ENCODE measurements at places on chromosomes 7 and 10.

DNA sequence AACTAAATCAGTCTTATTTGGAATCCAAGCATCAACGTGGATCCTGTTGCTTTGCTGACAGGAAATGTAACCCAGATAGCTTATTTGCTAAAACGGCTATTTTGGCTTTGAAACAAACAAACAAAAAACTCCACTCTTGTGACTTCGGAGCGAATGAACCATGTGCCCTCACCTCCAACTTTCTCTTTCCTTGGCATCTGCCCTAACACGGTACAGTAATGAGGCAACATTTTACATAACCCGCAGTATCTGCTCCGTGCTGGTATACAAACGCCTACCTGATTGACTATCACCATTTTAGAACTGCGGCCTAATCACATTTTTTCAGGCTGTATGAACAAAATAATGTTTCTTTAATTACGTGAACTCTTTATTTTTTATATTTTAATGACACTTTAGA is 37.5 kb upstream of the ARID5B start:
- DNase-seq = no peak

DNA sequence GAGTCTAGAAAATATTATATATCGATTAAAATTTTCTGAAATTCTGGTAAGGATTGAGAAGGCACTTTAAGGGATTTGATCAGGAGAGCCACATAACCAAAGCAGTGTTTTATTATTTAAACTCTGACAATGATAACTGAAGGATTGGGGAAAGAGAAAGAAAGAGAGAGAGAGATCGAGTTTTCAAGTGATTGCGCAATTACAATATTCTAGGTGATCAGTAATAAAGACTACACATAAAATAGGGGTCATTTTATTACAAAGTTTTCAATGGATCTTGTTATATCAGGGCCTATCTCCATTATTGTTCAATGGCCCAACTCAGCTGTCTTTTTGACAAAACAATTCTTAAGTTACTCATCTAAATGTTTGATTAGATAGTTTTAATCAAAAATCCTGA is 541.5 kb upstream of the ZWINT start:
- no peak for DNase-seq

- DNase-seq = no peak
These were observed 142.0 kb upstream of the NPY start for GRCh38 chr7:24141874-24142509.

GRCh38 chr7:132290021-132290420 is 286.2 kb downstream of the PLXNA4 start:
- DNase-seq = no peak

GRCh38 chr10:50431791-50432190 is 180.5 kb upstream of the ASAH2 start:
- no peak for DNase-seq

DNA sequence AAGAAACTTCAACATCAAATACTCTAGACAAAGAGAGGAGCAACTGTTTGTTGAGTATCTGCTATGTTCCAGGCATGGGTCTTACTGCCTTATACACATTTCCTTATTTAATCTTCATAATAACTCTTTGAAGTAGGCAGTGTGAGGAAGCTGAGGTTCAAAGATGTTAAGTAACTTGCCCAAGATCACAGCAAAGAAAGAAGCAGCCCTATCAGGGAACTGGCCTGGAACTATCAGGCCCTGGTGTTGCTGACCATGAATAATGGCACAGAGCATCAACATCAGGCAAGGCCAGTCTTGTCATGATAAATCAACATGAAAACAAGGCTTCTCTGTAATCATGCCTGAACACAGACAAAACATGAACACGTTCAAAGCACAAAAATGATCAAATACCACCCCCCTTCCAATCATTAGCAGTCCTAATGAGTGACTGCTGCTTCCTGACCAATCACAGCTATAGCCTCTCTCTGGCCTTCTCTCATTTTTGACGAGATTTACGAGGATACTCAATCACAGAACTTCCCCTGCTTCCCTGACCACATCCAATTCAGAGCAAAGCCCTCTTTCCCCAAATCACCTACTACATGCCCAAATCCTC is 2.3 kb downstream of the GSDME start:
- no peak for DNase-seq

- no peak for DNase-seq
These were observed 190.0 kb upstream of the KLF6 start for GRCh38 chr10:3975016-3975415.

- DNase-seq = no peak
These were observed 70.8 kb downstream of the CREB5 start for GRCh38 chr7:28483112-28483511.

GRCh38 chr10:132129431-132129830 is 57.3 kb upstream of the DPYSL4 start:
- DNase-seq = no peak
